ENCODE measurements at places on chromosomes 1 and 21. TPM values are rescaled to one million over a fixed set of nuclear protein-coding genes. Genes with fewer than 3 reads are reported as not detected.

Gene ABCB10
- total RNA-seq = 12.5 TPM

Gene SPEN
- 14.8 TPM for total RNA-seq

Gene PCP4
- not detected for total RNA-seq

Gene CD247
- total RNA-seq = not detected

Gene DENND2C
- 6.2 TPM for total RNA-seq

Gene PGLYRP3
- total RNA-seq = 0.34 TPM

Gene C4BPA
- total RNA-seq = not detected

Gene RGS5
- total RNA-seq = 0.16 TPM

Gene LCE1C
- total RNA-seq = 1.1 TPM

Gene MAP10
- total RNA-seq = 0.62 TPM

Gene HAPLN2
- total RNA-seq = not detected

Gene STK40
- total RNA-seq = 12.9 TPM

Gene NFASC
- 1.4 TPM for total RNA-seq

Gene RHBG
- not detected for total RNA-seq

Gene SLC44A3
- 1.5 TPM for total RNA-seq

Gene WDR26
- total RNA-seq = 17.2 TPM

Gene LCE2A
- not detected for total RNA-seq

Gene FCMR
- total RNA-seq = 3.3 TPM

Gene RAB42
- 1.5 TPM for total RNA-seq
